ENCODE measurements at places on chromosomes 1 and 21.

GRCh38 chr1:153614189-153614900 lies 1.4 kb upstream of the S100A16 start:
- no peak for DNase-seq

DNA sequence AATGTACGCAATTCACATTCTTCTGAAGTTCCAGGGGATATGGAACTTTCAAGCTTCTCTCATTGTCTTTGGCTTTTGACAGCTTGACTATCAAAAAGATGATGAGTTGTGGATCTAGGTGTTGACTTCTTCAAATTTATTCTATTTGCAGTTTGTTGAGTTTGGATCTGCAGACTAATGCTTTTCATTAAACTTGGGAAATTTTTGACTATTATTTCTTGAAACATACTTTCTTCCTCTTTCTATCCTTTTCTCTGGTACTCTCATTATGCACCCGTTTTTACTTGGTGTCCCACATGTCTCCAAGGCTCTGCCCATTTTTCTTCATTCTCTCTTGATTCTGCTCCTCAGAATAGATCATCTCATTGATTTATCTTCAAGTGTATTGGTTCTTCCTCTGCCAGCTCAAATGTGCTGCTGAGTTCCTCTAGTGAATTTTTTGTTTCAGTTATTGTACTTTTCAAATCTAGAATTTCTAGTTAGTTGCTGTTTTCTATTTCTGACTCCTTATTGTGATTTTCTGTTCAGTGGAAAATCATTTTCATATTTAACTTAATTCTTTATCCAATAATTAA lies 49.4 kb downstream of the CYP2J2 start:
- no peak for DNase-seq

DNA sequence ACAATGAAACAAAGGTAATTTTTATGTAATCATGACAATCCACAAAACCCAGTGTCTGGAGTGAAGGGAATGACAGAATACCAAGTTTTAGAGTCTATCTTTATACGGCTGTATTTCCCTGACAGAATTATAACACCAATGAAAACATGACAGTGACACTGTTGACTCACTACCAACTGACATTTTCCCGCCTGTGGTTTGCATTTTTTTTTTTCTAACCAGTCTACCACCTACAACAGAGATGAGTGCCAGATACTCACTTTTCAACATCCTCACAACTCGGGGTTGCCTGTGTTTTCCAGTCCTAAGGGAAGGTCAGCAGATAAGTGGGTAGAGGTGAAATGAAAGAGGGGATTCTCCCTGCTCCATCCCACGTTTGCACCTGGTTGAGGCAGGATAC lies 118.9 kb downstream of the KCNJ6 start:
- no peak for DNase-seq

GRCh38 chr1:175195281-175195680 lies 2.7 kb upstream of the KIAA0040 start:
- no peak for DNase-seq

DNA sequence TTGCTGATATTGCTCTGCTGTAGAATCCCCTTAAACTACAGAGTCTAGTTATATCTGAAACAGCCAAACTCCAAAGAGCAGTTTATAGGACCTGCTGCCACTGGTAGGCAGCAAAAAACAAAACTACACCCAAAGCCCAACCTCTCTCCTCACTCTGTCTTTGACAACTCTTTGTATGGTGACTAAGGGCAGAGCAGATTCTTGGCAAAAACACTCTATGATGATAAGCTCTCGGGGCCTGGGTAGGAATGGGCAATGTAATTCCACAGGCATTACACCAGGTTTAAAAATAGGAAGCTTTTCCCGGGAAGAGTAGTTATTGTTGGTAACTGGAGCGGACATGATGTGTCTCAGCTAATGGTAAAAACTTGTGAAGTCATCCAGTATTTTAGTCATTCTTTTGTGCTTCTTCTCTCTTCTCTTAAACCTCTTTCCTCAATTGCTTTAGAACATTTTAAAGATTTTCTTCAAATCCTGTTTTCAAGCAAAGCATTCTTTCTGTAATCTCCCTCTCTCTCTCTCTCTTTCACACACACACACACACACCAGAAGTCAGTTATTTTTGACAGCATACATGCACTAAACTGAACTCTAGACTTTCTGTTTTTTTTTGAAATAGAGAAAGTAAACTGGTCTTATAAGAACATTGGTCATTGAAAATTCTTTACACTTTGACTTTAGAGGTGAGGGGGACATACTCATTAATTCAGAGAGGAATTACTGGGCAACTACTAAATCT lies 193.5 kb downstream of the PAPPA2 start:
- no peak for DNase-seq

DNA sequence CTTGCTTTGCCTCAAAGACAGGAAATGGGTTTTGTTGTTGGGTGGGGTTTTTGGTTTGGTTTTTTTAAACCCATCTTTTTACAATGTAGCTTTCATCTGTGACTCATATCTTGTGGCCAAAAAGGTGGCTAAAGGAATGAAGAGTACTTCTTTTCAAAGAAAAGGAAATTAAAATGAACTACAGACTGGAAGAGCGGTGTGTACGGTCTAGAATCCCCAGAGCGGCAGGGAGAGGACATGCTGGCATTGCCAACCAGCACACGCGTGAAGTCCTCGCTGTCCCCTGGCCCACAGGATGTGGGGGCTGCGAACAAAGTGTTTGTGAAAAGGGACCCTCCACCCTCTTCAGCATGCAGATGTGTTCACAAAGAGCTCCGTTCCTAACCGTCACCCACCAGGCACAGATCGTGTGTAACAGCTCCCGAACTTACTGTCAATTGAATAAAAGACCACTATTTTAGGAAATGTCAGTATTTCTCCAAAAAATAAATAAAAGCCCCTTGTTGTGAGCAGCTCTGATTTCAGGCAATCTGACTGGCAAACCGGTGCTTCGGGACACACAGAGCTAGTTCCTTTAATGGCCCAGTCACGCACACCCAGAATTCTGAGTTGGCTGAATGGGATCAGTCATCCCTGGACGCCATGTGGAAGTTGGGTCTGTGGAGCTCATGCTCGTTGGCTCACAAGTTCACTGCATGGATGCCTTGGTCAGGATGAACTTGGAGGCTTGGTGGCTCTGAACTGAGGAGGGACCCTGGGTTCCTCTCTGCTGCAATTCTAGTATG lies 602.9 kb downstream of the NPHP4 start:
- DNase-seq = no peak

GRCh38 chr1:87186346-87186745 lies 142.3 kb upstream of the LMO4 start:
- no peak for DNase-seq

DNA sequence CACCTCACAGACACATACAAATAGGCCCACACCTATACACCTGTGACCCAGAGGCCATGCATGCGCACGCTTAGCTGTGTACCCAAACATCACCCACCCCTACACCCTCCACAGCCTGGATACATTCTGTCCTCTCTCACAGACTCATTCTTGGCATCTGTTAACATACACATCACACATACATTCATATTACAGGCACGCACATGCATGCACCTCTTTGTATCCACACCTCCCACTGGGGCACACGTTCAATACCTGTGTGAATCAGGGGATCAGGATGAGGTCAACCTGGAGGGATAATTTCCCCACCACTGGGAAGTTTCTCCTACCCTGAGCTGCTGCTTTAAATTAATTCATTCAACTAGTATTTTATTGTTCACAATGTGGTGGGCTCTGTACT lies 35.6 kb upstream of the EPB41 start:
- DNase-seq = no peak

DNA sequence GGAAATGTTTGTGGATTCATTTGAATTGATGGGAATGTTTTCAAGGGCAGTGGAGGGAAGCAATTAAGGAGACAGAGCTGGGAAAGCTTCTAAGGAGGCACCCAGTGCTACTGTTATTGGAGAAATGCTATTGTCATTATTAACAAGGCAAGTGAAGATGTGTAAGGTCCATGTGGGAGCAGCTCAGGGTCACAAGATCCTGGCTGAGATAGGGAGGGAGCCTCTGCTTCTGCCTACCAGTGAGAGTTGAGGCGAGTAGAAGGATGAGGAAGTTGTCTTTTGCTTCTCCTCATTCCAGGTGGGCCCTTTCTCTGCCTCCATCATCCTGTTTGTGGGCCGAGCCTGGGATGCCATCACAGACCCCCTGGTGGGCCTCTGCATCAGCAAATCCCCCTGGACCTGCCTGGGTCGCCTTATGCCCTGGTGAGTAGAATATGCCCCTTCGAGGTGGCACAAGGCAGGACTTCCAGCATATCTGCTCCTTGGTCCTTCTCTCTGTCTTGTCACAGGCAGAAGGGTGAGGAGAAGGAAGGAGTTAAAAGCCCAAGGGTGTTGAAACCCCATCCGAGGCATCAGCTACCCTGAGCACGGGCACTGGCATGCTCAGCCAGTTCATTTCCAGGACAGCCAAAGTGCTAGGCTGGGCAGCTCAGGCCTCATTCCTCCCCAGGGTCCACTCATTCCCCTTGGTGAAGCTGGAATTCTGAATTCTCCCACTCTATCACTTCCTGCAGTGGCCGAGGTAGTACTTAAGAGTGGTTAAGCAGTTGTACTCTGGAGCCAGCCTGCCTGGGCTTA lies 3.7 kb downstream of the MFSD2A start:
- no peak for DNase-seq

DNA sequence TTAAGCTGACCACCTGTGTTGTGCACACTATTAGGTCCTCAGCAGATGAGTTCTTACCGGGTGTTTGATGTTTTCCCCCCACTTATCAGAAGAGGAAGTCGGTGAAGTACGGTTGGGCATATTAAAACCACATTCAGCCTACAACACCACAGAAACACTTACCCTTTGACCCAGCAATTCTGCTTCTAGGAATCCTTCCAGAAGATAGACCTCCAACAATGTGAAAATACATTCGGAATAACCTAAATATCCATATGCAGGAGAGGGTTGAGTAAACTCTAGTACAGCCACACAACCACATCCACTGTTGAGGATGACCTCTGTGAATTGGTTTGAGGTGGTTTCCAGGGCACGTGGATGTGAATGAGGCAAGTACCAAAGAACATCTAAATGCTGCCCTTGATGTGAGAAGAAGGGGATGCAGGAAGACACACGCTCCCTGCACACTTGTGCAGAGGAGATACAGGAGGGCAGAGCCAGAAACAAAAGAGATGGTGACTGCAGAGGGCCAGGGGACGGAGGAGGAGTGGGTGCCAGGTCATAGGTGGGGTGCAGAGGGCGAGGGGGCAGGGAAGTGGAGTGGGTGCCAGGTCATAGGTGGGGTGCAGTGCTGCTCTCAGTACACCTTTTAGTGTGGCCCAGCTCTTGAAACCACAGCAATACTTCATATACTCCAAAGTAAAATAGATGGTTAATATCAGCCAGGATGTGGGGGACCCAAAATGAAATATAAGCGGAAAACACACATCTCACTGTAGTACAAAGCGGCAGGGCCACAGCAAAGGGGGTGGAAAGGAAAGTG lies 12.8 kb downstream of the ADARB1 start:
- DNase-seq = no peak

- no peak for DNase-seq
These were observed 216.3 kb downstream of the PTPRU start for GRCh38 chr1:29452463-29453230.

DNA sequence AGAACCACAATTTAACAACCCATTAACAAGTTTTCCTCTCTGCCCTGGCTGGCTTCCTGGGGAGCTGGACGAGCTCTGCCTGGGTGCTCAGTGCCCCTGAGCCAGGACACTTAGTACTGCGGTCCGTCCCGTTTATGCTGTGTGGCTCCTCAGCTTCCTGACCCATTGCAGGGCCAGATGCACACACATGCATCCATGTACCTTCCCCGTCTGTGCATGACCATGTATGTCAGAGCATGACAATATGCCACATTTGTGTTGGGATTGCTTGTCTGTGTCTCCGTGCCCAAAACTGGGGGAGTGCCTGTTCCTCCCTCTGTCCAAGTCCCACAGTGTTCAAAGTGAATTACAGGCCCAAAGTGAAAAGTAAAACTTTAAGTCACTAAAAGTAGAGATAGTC lies 9.7 kb upstream of the TFF3 start:
- no peak for DNase-seq

DNA sequence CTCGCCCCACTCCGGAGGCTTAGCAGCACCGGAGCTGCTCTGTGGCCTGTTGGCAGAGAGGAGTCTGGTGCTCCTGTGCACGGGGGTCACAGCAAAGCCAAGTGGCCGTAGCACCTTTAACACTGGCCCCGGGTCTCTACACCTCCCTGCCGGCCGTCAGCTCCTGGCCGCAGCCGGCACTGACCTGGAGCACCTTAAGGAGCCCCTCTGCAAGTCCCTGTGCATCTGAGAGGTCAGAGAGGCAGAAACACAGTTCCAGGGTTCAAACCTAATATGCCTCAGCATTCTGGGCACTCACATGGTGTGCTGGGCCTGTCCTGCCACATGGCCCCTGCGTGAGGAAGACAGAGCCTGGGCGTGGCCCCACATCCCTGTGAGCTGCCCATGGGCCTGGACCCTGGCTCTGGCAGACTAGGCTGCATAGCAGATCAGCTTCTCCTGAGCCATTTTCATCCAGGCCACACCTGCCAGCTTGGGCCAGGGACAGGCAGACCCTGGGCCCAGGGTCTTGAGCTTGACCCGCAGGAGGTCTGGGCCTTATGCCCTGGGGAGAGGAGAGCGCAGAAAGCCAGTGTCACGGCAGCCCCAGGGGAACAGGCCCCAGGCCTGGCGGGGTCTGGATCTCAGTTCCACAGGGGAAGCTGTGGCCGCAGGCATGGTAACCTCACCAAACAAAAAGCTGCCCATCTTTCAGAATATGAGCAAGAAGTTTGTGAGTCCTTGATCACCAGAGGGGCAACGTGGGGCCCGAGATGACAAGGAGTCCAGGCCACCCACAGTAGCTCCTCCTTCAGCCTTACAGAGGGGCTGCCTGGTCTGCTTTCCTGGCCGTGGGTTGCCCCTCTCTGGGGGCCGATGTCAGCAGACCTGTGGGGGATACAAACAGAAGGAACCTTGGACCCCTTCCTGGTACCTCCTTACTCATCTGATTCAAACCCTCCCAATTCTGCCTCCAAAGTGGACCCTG lies 146.0 kb upstream of the COL6A1 start:
- no peak for DNase-seq

- DNase-seq = no peak
These were observed 415.1 kb downstream of the LRRIQ3 start for GRCh38 chr1:73782901-73783300.

Data from activated naive CD4-positive, alpha-beta T cell treated with Interleukin-2 at 50 U/mL for 16 hours (primary cell).